ENCODE measurements at places on chromosomes 2 and 18.
A peak's percentile ranks its signal among the peaks of the same experiment; 100 is the strongest.

DNA sequence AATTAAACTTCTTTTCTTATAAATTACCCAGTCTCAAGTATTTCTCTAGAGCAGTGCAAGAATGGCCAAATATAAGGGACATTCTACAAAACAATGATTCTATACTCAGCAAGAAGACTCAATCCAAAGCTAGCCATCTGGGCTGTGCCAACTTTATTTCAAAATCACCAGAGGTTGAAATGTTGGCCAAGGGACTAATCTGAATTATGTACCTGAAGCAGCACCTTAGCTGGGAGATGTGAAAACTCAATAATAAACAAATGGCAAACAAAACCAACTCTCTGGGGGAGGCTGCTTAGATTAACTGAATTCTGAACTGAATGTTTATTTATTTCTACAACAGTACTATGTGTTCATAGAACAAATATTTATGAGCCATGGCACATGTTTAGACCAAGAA, 251.3 kb downstream of the RDH14 start:
- H3K36me3 ChIP-seq = no peaks in the 10 kb centered on the region
- H3K4me3 ChIP-seq = no peak overlapping the region
- DNase-seq = no peak

DNA sequence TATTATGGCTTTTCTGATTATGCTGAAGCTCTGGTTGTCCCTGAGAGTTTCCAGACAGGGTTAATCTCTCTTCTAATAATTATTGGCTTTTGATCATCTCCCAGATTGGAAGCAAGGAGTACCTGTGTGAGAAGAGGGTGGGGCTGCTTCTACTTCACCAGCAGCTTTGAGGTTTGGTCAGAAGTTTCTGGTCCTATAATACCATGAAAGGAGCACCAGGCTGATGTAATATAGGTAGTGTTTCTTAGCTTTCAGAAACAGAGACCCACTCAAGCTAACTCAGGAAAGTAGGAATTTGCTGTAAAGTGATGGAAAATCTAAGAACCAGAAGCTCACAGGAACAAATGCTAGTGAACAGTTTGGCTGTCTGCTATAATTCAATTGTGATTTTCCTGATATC, 57.6 kb downstream of the SGPP2 start:
- DNase-seq = no peak
- H3K27me3 ChIP-seq = peaks cover 2% of the 10 kb centered on the region
- no peak overlapping the region for H3K4me3 ChIP-seq
- H3K36me3 ChIP-seq = no peaks in the 10 kb centered on the region
- H3K4me1 ChIP-seq = no peaks in the 10 kb centered on the region

DNA sequence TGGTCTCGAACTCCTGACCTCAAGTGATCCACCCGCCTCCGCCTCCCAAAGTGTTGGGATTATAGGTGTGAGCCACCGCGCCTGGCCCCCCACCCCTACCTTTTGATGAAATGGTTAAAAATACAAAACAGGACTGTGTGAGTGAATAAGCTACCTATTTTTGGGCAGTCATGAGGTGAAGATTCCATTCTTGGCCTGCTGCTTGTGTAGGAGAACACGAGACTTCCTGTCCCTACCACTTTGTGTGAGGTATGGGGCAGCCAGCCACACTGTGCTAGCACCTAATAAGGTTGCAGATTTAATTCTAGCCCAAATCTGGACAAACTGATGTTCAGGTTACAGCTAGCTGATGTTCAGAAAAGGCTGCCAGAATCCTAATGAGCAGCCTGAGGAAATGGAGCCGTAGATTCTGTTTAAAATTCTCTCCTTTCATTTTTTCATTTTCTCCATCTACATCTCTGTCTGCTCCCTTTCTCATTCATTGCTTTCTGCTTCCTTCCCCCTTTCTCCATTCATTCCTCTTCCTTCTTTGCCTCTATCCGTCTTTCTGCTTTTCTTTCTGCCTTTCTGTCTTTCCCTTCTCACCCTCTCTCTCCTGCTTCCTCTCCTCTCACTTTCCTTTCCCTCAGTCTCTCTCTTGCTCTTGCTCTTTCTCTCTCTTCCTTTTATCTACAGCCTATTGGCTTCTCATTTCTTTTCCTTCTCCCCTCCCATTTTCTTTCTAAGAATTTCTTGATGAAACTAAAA, 4.6 kb upstream of the LTBP1 start:
- no peaks in the 10 kb centered on the region for H3K27me3 ChIP-seq
- no peak overlapping the region for H3K27ac ChIP-seq
- H3K4me3 ChIP-seq = no peak overlapping the region
- no peaks in the 10 kb centered on the region for H3K4me1 ChIP-seq
- no peak for DNase-seq

GRCh38 chr2:175745911-175746310, 256.2 kb downstream of the LNPK start:
- no peak overlapping the region for H3K27ac ChIP-seq
- H3K4me3 ChIP-seq = no peak overlapping the region

GRCh38 chr2:5433855-5434254, 258.3 kb upstream of the SOX11 start:
- DNase-seq = no peak
- H3K4me3 ChIP-seq = no peak overlapping the region
- no peaks in the 10 kb centered on the region for H3K36me3 ChIP-seq
- H3K27ac ChIP-seq = no peak overlapping the region
- no peaks in the 10 kb centered on the region for H3K4me1 ChIP-seq

GRCh38 chr2:96485350-96485749, 19.8 kb downstream of the NEURL3 start:
- H3K4me3 ChIP-seq = no peak overlapping the region
- peaks cover 6% of the 10 kb centered on the region for H3K4me1 ChIP-seq
- H3K27ac ChIP-seq = no peak overlapping the region
- no peak for DNase-seq

DNA sequence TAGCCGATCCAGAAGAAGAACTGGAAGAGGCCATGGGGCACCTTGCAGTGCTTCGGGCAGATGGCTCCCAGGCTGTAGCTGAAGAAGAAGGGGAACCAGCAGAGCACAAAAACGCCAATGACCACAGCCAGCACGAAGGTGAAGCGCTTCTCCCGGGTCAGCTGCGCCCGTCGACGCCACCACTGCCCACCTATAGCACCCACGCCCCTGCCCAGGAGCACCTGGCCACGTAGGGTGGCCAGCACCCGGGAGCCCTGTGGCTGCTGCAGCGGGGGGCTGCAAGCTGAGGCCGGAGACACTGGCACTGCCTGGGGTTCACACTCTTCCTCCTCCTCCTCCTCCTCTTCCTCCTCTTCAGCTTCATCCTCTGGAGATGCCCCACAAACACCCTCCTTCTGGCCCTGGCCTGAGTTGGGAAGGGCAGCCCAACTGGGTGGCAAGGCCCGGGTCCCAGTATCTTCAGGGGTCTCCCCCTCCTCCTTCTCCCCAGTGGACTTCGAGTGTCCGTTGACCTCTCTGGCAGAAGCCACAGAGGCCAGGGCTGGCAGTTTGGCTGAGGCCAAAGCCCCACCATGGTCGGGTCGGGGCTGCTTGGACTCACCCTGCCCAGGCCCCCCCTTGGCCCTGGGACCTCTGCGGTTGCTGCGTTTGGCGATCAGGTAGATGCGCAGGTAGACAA, 1.3 kb downstream of the ADRA2B start:
- H3K4me1 ChIP-seq = no peaks in the 10 kb centered on the region
- no peak overlapping the region for H3K27ac ChIP-seq
- peaks cover 7% of the 10 kb centered on the region for H3K27me3 ChIP-seq
- H3K4me3 ChIP-seq = no peak overlapping the region

DNA sequence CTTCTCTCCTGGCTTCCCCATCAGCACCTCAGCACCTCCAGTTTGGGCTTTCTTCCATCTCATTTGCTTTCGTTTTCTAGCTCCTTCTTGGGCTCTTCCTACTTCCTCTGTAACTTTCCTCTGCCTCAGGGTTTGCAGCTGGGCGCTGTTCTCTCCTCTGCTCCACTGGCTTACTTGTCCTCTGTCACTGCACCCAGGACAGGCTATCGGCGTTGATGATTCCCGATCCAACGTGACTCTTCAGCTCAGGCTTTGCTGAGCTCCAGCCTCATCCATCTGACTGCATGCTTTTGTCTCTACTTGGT, 362.4 kb downstream of the CYRIA start:
- H3K4me3 ChIP-seq = no peak overlapping the region
- DNase-seq = no peak

- DNase-seq = no peak
- H3K27ac ChIP-seq = no peak overlapping the region
- H3K4me1 ChIP-seq = peaks cover 11% of the 10 kb centered on the region
- no peaks in the 10 kb centered on the region for H3K36me3 ChIP-seq
- no peak overlapping the region for H3K4me3 ChIP-seq
Measured at GRCh38 chr2:174033163-174033550, 68.0 kb upstream of the SP3 start.

DNA sequence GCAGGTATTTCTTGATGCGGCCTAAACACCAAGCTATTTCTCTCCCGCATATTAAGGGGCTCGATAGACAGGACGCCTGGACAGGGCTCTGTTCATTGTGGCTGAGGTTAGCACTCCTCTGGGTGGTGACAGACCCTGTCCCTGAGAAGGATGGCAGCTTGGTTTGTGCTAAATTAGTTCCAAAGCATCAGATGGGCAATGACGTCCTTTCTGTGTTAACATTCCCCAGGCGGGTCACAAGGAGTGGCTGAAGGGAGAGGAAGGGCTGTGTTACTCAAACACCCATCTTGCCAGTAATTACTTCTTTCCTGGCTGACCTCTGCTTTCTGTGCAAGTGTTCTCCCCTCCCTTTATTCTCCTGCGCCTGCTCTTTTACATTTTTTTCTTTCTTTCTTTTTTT, 75.0 kb downstream of the TMEM247 start:
- no peak overlapping the region for H3K4me3 ChIP-seq
- no peak overlapping the region for H3K27ac ChIP-seq
- H3K36me3 ChIP-seq = no peaks in the 10 kb centered on the region
- DNase-seq = no peak
- H3K4me1 ChIP-seq = no peaks in the 10 kb centered on the region

DNA sequence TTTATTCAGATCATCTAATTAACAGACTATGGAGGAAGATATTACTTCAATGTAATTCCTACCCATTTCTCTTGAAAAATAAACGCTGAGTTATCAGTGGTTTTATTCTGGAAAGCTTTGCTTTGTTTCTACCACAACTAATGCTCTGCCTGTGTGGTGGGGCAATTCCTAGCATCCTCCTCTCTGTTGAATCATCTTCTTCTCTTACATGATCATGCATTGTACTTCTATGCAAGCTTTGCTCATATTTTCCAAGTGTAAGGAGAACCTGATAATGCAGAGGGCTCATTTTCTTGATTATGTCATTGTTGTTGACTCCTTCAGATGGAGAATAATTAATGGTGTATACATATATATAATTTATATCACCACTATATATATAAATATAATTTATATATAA, 46.7 kb downstream of the CCDC195 start:
- H3K36me3 ChIP-seq = no peaks in the 10 kb centered on the region

- H3K4me3 ChIP-seq = no peak overlapping the region
- H3K4me1 ChIP-seq = no peaks in the 10 kb centered on the region
- H3K27me3 ChIP-seq = no peaks in the 10 kb centered on the region
- DNase-seq = no peak
Measured at GRCh38 chr2:19059076-19059475, 299.3 kb downstream of the OSR1 start.

DNA sequence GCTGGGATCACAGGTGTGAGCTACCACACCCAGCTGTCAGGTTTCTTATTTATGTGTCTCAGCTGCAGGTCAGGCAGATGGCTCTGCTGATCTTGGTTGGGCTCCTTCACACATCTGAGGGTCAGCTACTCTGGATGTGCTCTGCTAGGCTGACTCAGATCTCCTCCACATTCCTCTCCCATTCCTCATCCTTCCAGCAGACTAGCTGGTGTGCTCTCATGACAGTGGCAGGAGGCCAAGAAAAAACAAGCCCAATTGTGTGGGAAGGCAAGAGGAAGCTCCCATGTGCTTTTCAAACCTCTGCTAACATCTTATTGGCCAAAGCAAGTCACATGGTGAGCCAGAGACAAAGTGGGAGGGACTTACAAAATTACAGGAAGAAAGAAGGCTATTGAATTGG, 11.7 kb upstream of the MSH6 start:
- no peak overlapping the region for H3K4me3 ChIP-seq
- H3K27ac ChIP-seq = no peak overlapping the region
- H3K4me1 ChIP-seq = no peaks in the 10 kb centered on the region
- peak; percentile 81 for DNase-seq
- H3K36me3 ChIP-seq = no peaks in the 10 kb centered on the region
- no peaks in the 10 kb centered on the region for H3K27me3 ChIP-seq

GRCh38 chr2:118689456-118689855, 158.0 kb downstream of the EN1 start:
- H3K4me3 ChIP-seq = no peak overlapping the region
- no peak overlapping the region for H3K27ac ChIP-seq
- no peak for DNase-seq
- H3K36me3 ChIP-seq = no peaks in the 10 kb centered on the region
- no peaks in the 10 kb centered on the region for H3K4me1 ChIP-seq
- no peaks in the 10 kb centered on the region for H3K27me3 ChIP-seq

DNA sequence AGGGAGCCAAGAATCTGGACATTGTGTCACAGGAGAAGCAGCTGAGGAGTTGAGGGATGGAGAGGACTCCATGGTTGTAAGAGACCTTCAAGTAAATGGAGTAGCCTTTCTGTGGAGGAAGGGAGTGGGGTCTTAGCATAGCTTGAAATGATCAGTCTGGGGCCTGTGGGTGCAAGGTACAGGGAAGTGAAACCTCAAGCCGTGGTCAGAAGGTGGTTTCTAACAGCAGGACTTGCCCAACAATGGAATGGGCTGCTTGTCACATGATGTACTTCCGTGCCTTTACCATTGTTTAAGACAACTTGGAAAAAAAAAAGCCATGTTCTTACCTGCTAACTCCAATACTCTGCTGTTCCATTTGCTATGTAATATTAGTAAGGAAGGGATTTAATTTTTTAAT, 140.7 kb downstream of the LDLRAD4 start:
- H3K4me3 ChIP-seq = no peak overlapping the region
- H3K36me3 ChIP-seq = no peaks in the 10 kb centered on the region
- DNase-seq = no peak
- no peaks in the 10 kb centered on the region for H3K4me1 ChIP-seq

DNA sequence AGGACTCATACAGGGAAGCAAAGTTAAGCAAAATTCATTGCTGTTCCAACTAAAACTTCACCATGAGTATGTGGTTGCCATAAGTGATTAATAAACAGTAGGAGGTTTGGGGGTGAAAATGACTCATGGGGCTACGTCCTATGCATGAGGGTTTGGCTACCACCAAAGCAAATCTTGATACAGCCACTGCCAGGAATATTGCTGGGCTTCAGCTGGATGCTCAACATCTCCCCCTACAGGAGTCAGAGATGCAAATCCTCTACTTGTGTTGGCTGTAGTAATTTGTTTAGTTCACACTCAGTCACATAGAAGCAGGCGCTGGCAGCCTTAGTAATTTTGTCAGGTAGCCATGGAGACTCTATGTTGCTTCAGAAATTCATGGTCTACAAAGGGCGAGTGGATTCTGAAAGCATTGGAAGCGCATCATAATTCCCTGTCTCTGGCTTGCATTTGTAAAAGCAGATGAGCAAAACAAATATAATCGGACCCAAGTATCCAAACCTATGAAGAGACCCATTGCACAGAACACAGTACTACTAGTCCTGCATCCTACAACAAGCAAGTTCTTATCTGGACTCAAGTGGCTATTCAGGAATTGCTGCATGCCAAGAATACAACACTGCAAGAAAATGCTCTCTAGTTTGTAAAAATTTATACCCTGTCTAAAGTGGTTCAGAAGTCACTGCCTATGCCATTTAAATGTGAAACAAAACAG, 76.0 kb downstream of the CD28 start:
- H3K4me1 ChIP-seq = peaks cover 18% of the 10 kb centered on the region
- DNase-seq = peak; percentile 90
- no peak overlapping the region for H3K4me3 ChIP-seq

- no peak overlapping the region for H3K4me3 ChIP-seq
- no peaks in the 10 kb centered on the region for H3K36me3 ChIP-seq
- no peak for DNase-seq
- H3K27ac ChIP-seq = no peak overlapping the region
- no peaks in the 10 kb centered on the region for H3K4me1 ChIP-seq
- H3K27me3 ChIP-seq = no peaks in the 10 kb centered on the region
Measured at GRCh38 chr2:4916094-4916493, 776.1 kb upstream of the SOX11 start.

Data from endothelial cell of umbilical vein (primary cell).